Activated CD8-positive, alpha-beta T cell treated with anti-CD3 and anti-CD28 coated beads for 36 hours (primary cell): ENCODE measurements at places on chromosomes 3 and 15.

DNA sequence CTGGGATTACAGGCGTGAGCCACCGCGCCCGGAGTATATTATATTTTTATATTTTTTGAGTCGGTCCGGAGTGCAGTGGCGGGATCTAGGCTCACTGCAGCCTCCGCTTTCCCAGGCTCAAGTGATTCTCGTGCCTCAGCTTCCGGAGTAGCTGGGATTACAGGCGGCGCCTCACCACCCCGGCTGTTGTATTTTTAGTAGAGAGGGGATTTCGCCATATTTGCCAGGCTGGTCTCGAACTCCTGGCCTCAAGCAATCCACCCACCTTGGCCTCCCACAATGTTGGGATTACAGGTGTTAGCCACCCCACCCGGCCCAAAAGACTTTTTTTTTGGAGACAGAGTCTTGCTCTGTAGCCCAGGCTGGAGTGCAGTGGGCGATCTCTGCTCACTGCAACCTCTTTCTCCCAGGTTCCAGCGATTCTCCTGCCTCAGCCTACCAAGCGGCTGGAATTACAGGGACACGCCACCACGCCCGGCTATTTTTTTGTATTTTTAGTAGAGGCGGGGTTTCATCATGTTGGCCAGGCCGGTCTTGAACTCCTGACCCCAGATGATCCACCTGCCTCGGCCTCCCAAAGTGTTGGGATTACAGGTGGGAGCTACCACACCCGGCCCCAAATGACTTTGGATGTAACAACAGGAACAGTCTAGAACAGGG, 1.0 kb downstream of the ZNF589 start:
- peak; percentile 46 for DNase-seq

GRCh38 chr3:163722405-163722804, 1355.9 kb downstream of the SI start:
- no peak for DNase-seq

DNA sequence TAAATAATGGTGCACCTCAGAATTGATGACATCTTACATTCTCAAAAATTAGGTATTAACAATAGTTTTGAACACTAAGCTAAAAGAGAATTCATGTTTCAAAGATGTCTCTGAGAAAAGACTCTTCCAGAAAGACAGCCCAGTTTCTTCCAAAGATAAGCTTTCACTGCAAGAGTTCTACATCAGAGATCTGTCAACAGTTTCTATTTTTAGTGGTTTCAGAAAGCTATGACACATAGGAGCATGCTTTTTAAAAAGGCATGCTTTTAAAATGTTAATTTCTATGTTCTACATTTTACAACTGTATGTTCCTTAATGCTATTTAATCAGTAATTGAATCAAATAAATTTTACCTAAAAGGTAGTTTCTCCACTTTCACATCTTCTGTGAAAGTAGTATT, 88.2 kb downstream of the PLOD2 start:
- DNase-seq, result no peak

DNA sequence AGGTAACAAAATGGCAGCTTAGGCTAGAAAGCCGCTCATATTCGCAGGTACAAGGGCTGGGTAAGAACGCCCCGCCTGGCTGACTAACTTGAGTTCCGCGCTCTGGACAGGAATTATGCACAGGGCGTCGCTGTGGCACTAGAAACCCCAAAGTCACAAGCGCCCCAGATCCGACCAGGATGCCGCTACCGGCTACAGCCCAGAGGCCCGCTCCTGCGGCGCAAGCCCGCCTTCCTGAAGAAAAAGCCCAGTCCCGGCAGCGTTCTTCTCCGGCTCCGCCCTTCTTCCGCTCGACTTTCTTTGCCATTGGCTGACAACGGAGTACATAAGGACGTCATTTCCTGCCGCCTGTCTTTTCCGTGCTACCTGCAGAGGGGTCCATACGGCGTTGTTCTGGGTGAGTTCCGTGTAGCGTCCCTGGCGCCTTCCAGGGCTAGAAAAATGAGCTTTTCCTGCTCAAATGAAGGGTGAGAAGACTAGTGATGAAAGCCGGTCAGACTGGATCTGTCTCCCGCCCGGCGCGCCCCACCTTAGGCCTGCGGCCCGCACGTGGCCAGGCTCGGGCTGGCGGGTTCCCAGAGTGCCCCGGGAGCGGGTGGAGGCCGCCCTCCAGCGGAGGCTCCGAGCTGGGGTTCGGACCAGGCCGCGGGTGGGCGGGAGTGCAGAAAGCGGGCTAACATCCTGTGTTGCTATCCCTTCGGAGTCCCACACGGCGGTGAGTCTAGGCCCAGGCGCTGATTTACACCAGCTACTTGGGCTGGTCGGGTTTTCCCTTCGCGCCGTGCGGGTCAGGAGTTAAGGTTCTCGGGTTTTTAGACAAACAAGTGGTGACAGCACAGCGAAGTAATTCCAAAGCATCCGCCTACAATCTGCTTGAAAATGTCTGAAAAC, at the start of gene RPSA:
Gene RPSA (plus strand): TSS at position 353 of the 891 bp plus-strand sequence. CDS start 934 bp downstream, outside the sequence.
- DNase-seq, result peak; percentile 98

GRCh38 chr15:39145854-39146625, 434.8 kb upstream of the THBS1 start:
- DNase-seq, result no peak

DNA sequence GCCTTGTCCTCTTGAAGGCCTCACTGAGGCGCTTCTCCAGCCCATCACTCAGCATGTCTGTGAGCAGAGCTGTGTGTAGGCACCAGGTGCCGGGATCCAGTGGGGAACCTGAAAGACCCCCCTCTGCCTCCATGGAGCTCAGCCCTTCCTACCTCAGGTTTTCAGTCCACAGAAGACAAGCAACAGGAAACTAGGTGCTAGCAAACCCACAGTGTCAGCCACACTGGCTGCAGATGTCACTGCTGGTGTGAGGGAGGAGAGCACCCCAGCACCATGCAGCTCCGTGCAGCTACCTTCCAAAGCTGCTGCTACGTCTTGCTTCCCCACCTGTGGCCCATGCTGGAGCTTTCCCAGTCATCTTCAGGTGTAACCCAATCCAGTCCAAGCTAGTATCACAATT, 17.9 kb downstream of the PSTPIP1 start:
- peak; percentile 75 for DNase-seq

DNA sequence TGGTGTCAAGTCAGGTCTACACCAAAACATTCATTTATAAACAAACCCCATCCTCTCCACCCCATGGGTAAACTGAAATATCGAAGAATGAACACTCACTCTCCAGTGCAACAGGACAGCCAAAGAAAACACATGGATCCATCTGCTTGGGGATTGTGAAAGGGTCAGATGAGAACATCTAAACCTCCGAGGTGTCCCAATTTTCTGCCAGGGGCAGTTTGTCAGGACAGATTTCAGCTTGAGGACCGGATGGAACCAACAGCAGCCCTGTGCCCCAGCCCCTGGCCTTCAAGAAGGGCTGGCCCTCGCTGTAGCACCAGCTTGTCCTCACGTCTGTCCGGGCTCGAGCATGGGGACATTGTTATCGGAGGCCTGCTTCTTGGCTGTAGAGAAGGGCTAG, 45.5 kb downstream of the PCSK6 start:
- no peak for DNase-seq
